ENCODE measurements at places on chromosomes 2 and 18.

GRCh38 chr2:70943205-70943871, 7.6 kb downstream of the ATP6V1B1 start:
- DNase-seq: no peak

GRCh38 chr2:66729416-66730330, 294.7 kb downstream of the MEIS1 start:
- no peak for DNase-seq

GRCh38 chr18:55974521-55974920, 386.5 kb upstream of the TCF4 start:
- no peak for DNase-seq

DNA sequence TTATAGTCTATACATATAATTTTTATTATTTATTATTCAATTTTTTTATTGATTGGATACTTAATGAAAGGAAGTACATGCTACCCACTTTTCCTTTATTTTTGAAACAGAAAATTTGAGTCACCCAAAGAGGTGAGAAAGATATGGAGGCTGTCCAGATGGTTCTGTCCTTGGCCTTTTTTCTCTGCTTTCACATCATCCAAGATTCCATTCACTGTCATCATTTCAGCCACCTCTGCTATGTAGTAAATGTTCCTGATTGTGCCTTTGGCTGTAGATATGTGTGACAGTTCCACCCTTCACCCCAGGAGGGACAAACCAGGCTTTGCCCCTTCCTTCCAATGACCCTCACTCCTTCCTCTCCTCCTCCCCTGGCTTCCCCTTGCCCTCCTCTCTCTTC, 675.7 kb upstream of the ID2 start:
- DNase-seq: no peak

GRCh38 chr2:11634584-11634983, 35.4 kb downstream of the NTSR2 start:
- no peak for DNase-seq

- DNase-seq: no peak
Measured at GRCh38 chr2:20573620-20574422, 77.1 kb downstream of the HS1BP3 start.
